ENCODE measurements at places on chromosomes 7 and 10. TPM values are rescaled to one million over a fixed set of nuclear protein-coding genes. Genes with fewer than 3 reads are reported as not detected.

The ACSM6 gene
- not detected for total RNA-seq

DNA sequence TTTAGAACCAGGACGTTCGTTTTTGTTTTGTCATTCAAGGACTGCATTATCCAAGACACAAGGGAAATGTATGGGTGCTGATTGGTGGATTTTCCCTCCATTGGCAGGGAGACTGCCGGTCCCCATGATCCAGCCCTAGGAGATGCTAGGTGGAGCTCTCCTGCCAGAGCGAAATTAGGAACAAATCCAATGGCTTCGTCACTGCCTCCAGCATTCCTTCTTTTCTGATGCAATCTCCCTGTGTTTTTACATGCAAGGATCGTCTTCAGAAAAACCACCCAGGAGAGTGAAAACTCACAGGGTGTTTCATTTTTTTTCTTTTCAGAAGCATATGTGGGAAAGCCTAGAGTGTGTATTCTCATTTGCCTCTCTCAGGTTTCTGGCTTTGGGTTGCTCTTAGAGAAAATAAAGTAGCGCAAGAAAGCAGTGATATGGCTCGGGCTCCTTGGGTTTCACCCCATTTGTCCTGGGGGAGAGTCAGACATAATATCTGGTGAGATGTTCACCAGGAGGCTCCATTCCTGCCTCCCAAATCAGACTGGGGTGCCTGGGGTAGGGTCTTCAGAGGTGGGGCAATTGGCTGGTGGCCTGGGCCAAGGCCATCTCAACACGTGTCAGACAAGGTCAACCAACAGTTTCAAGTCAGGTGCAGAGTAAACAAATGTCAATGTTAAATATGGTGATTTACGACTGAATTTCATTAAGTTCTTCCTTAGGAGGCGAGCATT is 450.9 kb upstream of the MKI67 start:
- DNase-seq: no peak

The PDZD7 gene
- 24.4 TPM for total RNA-seq

The RNLS gene
- total RNA-seq: 13.9 TPM

The TRA2A gene
- 126 TPM for total RNA-seq

DNA sequence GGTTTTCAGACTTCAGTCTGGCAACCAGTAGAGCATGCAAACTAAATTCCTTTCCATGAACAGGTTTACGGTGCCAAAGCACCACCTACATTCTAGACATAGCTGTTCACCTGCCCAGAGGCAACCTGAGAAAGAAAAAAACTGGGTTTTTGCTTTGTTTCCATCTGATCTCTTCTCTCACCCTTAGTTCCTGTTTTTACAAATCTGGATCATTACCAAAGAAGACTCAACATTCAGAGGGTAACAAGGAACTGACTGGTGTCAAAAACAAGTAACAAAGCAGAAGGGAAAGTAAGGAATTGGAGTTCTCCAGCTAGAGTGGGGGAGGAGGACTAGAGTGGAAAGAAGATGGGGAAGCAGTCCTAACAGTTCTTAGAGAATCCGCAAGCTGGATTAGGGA is 36.4 kb downstream of the CPVL start:
- DNase-seq: no peak

- no peak for DNase-seq
Observed at GRCh38 chr7:135744938-135745702, 3.5 kb downstream of the FAM180A start.

DNA sequence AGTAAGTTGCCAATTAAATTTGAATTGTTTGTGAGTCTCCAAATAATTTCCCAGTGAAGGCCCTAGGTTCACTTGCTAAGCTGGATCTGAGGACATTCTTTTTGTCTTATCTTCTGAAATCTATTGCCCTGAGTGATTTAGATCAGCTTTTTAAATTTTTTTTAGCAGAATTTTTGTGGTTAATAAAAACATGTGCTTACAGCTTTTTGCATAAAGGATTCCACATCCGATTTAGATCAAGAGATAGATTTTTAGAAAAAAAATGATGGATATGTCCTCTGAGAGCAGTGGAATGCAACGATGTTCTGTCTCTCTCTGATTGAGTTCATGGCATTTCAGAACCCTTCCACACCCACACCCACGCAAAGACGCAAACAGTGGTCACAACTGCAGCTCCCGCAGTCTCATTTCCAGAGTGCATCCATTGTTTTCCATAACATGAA is 358.8 kb downstream of the SUGCT start:
- no peak for DNase-seq

DNA sequence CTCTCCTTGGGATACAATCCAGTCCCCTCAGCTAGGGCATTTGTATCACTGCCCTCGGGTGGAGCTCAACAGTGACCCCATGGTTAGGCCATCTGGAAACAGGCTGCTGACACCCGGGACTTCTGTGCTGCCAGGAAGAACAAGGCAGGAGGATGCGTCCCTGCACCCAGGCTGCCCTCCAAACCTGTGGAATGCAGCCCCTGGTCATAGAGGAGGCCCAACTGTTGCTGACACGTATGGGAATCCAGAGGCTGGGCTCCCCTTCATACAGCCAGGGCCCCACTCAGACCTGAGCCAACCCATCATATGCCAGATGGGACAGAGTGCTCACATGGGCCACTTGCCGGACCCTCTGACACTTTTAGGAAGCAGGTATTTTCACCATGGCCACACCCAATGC is 45.5 kb upstream of the SRGN start:
- DNase-seq: no peak

GRCh38 chr7:80838643-80839042 is 80.2 kb downstream of the SEMA3C start:
- no peak for DNase-seq

The MYL10 gene
- not detected for total RNA-seq

DNA sequence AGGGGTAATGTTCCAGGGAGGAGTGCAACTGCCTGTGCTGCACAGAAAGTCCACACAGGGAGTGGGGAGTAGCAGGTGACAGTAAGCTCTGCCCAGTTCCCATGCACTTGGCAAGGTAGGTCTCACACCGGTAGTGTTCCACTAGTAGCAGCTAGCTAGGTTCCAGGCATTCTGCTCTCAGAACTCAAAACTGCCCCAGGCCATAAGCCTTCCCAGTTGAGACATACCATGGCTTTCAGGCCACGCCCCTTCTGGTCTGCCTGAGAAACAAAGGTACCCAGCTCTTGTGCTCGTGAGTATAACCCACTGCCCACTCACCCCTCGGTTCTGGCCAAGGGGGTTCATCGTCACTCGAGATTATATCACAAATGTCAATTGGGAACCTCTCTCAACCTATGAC is 12.6 kb downstream of the CASP7 start:
- DNase-seq: no peak

The ANKRD2 gene
- total RNA-seq: 0.61 TPM

GRCh38 chr7:15016766-15017165 is 114.2 kb upstream of the DGKB start:
- no peak for DNase-seq

DNA sequence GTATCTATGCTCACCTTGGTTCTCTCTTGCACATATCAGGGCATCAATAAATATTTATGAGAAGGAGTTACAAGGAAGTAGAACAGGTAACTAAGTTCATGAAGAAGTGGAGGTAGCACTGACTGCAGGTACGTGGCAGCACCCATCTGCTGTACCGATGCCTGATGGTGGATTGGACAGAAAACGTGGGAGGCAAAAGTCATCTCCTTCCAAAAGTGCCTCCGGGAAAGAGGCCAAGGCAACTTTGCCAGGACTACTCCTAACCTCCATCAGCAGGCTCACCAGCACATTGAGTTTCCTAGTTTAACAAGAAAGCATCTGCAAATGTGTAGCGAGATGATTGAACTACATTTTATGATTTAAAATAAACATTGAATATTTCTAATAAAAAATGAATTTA is 248.8 kb downstream of the ANKRD7 start:
- DNase-seq: no peak

The TFAM gene
- 21.8 TPM for total RNA-seq

The MMD2 gene
- total RNA-seq: 16.2 TPM

The IL15RA gene
- 3.1 TPM for total RNA-seq

- DNase-seq: no peak
Observed at GRCh38 chr7:50068850-50069551, 24.0 kb downstream of the ZPBP start.

The GPR15LG gene
- not detected for total RNA-seq

GRCh38 chr10:76388321-76389023 is 957.0 kb downstream of the LRMDA start:
- DNase-seq: no peak

- peak; percentile 50 for DNase-seq
Observed at GRCh38 chr10:13001041-13001886, at the start of gene CCDC3. Gene CCDC3 (minus strand): TSS chr10:13001713. CDS start chr10:13001570, 143 bp downstream.

GRCh38 chr7:157444011-157444842 is 107.4 kb downstream of the DNAJB6 start:
- no peak for DNase-seq

DNA sequence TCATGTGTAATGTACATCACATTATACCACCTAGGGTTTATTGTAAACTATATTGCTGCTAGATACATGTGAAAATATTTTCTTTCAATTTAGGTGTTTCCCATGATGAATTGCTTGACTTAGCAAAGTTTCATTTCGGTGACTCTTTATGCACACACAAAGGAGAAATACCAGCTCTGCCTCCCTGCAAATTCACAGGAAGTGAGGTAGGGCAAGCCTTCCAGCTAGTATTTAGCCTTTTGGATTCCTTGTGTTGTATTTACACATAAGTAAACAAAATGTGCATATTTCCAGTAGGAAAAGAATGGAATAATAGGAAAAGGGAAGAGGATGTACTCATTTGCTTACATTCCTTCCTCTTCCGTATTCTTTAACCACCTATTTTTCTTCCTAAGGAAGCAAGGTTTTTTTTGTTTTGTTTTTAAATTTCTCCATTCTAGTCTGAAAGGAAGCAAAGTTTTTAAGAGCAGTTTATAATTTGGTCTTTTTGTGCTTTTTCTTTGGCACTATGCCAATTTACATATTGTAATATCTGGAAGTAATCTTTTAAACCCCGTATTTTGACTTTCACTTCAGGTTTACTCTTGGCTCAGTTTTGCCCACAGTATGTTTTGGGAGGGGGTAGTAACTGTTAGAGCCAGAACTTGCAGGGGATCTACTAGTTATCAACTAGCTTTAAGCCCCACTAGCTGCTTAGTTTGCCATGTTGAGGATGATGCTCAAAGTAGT is 10.4 kb downstream of the PMPCB start:
- no peak for DNase-seq

DNA sequence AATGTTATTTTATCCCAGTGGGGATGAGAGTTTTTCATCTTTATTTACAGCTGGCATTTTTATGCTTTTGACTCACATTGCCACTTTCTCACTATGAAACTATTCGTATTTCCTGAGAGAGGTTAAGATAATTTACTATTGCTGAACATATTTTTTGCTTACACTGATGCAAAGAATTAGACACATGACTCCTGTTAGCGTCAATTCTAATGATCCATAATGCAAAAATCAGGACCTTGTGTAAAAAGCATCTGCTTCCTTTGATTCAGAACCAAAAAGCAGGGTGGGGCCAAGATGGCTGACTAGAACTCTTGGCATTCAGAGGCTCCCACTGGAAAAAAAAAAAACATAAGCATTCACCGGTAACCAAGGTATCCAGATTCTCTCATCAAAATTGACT is 464.8 kb downstream of the SEMA3D start:
- no peak for DNase-seq

GRCh38 chr10:128047991-128048818 is 78.0 kb downstream of the MKI67 start:
- DNase-seq: peak; percentile 26

DNA sequence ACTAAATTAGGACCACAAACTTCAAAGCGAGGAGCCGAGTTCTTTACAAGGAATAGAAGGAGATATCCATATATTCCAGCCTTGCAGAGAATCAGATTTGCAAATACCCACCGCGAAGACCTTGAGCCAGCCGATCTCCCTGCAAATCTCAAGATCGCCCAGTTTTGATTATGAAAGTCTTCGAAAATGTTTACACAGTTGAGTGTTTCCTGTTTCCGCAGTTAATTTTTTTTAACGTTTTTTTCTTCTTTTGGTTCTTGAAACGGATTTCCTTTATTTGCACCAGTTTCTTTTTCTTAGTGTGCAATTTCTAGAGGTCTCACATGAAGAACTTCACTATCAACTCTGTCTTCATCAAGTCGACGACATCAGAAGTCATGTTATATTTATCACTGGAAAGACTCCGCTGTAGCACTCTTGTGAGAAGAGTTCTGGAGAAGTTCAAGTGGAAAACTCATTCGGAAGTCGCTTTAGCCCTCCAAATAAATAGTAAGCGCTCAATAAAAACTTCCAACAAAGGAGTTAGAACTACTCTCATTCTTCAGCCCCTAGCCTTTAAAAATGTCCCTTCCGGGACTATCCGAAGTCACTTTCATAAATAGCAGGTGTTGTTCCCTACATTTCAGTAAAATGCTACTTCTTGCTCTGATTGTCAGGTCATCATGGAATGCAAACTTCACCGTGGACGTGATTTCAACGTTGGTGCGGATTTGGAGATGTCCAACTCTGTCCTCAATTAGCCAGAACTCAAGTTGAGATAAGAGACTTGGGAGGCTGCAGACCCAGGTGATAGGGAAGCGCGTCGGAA is 11.9 kb upstream of the SPAG6 start:
- no peak for DNase-seq

DNA sequence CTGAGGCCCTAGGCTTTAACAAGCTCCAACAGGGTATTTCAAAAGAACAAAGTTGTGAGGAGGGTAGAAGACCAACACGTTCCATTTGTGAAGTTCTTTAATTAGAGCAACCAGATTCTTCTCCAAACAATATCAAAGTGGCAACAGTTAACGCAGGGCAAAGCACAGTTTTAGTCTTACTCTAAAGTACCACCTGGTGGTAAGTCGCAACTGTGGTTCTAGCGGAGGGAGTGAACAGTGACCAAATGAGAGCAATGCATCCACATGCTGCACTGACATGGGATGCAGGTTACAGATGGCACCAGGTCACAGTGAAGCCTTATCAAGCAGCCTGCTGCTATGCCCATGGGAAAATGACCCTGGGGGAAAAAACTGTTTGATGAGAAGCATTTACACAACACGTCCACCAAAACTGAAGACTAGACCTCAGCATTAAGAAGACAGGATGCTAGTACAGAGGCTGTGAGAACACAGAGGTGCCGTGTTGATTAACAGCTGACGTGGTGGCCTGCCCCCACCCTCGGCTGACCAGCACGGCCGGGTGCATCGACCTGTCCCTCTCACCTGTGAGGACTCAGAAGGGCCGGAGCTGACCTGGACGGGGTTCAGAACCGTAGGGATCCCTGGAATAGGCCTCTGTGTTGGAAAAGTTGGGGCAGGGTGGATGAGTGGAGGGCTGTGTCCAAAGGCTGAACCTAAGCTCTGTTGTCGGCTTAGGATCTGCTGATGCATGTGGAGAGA is 211.2 kb downstream of the GLI3 start:
- DNase-seq: no peak

The TRIM50 gene
- not detected for total RNA-seq

DNA sequence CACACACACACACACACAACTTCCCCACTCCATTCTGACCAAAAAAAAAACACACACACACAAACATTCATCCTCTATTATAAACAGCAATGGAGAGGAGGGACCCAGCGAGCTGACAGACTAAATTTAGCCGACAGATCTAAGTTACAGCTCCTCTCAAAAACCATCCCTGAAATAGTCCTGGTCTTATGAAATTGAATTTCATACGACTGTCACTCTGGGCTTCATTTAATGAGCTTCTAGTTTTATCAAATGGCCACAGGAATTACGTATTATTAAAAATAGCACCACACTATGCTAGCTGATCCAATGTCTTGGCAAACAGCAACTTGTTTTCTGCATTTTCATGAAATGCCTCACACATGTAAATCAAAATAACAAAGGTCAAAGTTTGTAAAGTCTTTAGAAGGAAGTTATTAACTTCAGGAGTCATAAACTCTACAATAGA is 131.3 kb upstream of the ASAH2 start:
- no peak for DNase-seq
